ENCODE measurements at places on chromosomes 2 and 18. TPM values are rescaled to one million over a fixed set of nuclear protein-coding genes. Genes with fewer than 3 reads are reported as not detected.

DNA sequence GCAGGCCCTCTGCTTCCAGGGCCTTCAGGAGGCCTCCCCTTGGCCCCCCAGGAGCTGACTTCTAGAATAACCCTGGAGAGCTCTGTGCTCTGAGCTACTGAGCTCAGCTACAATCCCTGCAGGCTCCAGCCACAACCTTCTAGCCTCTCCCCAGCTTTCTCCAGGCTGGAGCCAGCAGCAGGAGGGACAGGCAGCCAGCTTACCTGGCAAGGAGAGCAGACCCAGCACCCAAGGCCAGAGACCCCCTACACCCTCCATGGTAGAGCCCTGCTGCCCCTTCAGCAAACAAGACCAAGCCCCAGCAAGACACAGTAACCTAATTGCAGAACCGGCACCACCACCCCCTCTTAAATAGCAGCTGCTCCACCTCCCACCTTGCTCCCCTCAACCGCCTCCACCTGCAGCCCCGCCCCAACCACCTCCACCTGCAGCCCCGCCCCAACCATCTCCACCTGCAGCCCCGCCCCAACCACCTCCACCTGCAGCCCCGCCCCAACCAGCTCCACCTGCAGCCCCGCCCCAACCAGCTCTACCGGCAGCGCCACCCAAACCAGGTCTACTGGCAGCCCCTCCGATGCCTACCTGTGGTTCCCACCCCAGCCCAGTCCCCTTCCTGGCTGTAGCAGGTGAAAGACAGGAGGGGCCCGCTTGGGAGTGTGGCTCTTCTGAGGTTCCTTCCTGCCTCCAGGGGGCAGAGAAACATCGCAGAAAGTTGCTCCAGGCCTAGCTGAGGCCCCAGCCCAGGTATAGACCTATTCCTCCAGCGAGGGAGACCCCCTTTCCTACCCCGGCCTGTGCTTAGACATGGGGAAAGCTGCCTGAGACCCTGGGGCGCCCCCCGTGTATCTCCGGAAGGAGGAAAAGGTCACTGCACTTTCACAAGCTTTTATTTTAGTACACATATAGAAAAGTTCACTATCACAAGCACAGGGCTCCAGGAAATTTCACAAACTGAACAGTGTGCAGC is at the start of gene ASTL:
ASTL (minus strand) TSS at position 324 of the 967 bp plus-strand sequence; CDS start at position 258, 66 bp downstream.
- DNase-seq: peak; percentile 60

The STK16 gene
- 15.4 TPM for polyA plus RNA-seq

DNA sequence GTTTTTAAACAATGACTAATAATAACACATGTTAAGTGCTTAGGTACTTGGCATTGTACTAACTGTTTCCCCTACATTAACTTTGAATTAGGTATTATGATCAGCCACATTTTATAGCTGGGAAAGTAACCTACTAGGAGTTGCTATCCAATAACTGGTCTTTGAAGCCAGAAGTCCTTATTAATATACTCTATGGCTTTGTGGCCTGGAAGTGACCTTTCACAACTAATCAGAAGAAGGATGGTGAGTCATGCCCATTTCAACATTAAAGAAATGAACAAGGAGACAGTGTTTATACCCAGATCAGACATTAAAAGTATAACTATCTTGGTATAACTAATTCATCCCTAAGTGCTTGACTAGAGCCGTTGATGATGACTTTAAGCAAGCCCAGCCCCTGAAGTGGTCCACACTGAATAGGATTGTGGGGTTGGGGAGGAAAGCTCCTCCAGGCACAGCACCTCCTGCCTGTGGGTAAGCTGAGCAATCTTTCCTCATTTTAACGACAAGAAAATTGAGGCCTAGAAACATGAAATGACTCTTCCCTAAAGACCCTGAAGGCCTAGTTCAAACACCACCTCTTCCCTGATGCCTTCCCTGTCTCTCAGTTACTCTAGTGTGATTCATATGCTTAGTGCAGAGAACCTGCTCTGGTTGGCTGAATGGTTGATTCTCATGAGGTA is 71.6 kb upstream of the RFX8 start:
- DNase-seq: no peak

The TMEM163 gene
- 0.47 TPM for polyA plus RNA-seq

The DNER gene
- not detected for polyA plus RNA-seq

- no peak for DNase-seq
Observed at GRCh38 chr2:202700075-202700901, 65.5 kb downstream of the FAM117B start.

GRCh38 chr2:10283106-10284062 is 19.3 kb upstream of the HPCAL1 start:
- no peak for DNase-seq

The MAPK4 gene
- not detected for polyA plus RNA-seq

GRCh38 chr2:162210385-162210784 is 32.9 kb downstream of the FAP start:
- DNase-seq: no peak

DNA sequence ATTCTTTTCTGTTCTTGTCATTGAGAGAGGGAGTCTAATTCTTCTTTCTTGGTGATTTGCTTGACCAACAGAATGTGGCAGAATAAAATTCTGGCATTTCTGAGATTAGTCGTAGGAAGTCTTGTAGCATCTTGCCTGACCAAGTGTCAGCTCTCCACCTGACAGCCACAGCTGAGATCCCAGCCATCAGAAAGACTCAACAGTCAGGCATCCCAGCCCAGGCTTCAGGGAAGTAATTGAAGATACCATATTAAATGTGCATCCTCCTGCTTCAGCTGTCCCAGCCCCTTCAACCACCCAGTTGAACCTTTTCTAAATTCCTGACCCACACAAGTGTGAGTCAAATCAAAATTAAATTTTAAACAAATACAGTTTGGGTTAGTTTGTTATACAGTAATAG is 208.3 kb downstream of the PIK3C3 start:
- no peak for DNase-seq

- no peak for DNase-seq
Observed at GRCh38 chr2:150162241-150162942, 325.1 kb downstream of the RND3 start.

- DNase-seq: no peak
Observed at GRCh38 chr2:43977677-43978375, 18.0 kb downstream of the LRPPRC start.

- DNase-seq: no peak
Observed at GRCh38 chr2:197086500-197086899, 160.0 kb upstream of the PGAP1 start.

The SERPINB7 gene
- not detected for polyA plus RNA-seq
